ENCODE measurements at places on chromosomes 12 and 14.

GRCh38 chr12:28127455-28127854 is 62.8 kb upstream of the CCDC91 start:
- DNase-seq = no peak

DNA sequence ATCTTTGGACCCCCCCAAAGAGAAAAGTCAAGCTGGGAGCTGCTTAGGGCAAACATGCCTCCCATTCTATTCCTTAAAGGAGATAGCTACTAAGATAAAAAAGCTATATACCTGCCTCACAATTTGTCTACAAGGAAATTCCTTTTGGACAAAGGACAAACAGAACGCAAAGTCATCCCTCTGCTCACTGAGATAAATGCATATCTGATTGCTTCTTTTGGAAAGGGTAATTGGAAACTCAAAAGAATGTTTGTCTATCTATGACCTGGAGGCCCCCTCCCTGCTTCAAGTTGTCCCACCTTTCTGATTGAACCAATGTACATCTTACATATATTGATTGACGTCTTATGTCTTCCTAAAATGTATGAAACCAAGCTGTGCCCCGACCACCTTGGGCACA is 80.9 kb upstream of the FUT8 start:
- DNase-seq = no peak

- DNase-seq = no peak
Observed at GRCh38 chr12:99387661-99388060, 259.9 kb upstream of the GARIN6 start.

GRCh38 chr12:64039281-64039871 is 182.7 kb downstream of the KICS2 start:
- DNase-seq = no peak

Data from stimulated activated CD8-positive, alpha-beta memory T cell treated with anti-CD3 and anti-CD28 coated beads, Interleukin-4, amount 100 ng/mL, for 1 hour (primary cell).